ENCODE measurements at places on chromosomes 6 and 20. TPM values are rescaled to one million over a fixed set of nuclear protein-coding genes. Genes with fewer than 3 reads are reported as not detected.

The TRIM31 gene
- not detected for total RNA-seq

GRCh38 chr6:11277275-11278206, 45.1 kb upstream of the NEDD9 start:
- peak overlapping the region; percentile 52 for H3K4me3 ChIP-seq
- H3K4me1 ChIP-seq, result peaks cover 36% of the 10 kb centered on the region
- peaks cover 55% of the 10 kb centered on the region for H3K36me3 ChIP-seq

The TRAM2 gene
- total RNA-seq, result 5.0 TPM

The SMPD2 gene
- total RNA-seq, result 15.6 TPM

The TFAP2D gene
- total RNA-seq, result not detected

DNA sequence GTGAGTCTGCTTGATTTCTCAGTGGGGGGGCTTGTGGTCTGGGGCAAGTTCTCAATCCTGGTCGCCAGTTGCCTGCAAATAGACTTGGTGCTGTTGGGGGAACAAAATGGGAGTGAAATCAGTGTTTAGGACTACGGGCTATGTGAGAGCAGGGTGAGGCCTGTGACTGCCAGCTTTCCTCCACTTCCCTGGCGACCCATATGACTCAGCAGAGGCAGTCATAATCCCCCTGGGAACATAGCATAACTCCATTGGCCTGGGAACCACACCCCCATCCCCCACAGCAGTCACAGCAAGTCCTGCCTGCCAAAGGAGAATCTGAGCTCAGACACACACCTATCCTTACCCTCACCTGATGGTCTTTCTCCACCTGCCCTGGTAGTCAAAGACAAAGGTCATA, 387.9 kb downstream of the LMBRD1 start:
- no peaks in the 10 kb centered on the region for H3K4me1 ChIP-seq
- no peaks in the 10 kb centered on the region for H3K36me3 ChIP-seq
- H3K27me3 ChIP-seq, result no peaks in the 10 kb centered on the region

DNA sequence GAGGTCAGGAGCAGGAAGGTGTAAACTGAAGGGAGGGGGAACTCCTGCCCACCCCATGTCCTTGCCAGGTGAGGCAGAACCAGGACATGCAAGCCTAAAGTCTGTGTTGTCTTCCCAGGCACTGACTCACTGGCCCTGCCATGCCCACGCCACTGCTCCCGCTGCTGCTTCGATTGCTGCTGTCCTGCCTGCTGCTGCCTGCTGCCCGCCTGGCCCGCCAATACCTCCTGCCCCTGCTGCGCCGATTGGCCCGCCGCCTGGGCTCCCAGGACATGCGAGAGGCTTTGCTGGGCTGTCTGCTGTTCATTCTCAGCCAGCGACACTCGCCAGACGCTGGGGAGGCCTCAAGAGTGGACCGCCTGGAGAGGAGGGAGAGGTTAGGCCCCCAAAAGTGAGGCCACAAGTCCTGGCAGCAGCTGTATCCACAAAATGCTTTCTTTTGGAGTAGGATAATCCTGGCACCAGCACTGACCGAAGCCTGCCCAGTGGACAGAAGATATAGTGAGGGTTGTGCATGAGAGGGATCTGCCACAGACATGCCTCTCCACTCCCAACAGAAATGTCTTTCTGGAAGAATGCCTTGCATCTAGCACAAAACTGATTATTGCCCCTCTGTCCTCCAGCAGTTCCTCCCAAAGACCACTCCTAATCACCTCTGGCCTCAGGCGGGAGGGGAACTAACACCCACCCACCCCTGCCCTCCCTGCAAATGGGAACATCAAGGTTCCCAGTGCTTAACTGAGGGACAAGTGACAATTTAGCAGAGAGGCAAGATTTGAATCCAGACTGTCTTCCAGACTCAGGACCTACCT, 812 bp downstream of the MYMX start:
- no peak overlapping the region for H3K4me3 ChIP-seq
- H3K36me3 ChIP-seq, result no peaks in the 10 kb centered on the region
- DNase-seq, result no peak
- no peak overlapping the region for H3K27ac ChIP-seq
- H3K27me3 ChIP-seq, result peaks cover 15% of the 10 kb centered on the region
- peaks cover 14% of the 10 kb centered on the region for H3K4me1 ChIP-seq

DNA sequence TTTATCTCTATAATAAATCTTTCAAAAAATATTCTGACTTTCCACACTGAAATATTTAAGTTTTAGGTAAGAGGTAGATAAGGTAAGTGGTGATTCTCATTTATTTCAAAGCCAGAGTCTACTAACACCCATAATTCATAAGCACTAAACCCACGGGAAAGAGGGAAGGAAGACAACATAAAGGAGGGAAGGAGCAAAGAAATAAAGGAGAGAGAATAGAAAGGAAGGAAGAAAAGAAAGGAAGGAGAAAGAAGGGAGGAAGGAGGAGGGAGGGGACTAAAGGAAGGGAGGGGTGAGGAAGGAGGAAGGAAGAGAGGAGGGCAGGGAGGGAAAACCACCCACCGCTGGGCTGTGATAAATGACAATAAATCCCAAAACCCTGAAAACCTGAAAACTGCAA, 25.2 kb downstream of the MAP3K5 start:
- peak overlapping the region; percentile 2 for H3K4me3 ChIP-seq
- H3K27ac ChIP-seq, result no peak overlapping the region
- no peaks in the 10 kb centered on the region for H3K27me3 ChIP-seq
- peaks cover 12% of the 10 kb centered on the region for H3K36me3 ChIP-seq

Data from activated naive CD8-positive, alpha-beta T cell treated with anti-CD3 and anti-CD28 coated beads, Interleukin-2, amount 10 ng/mL, durations not matched to agents 7 days and 5 days (primary cell).